Activated CD8-positive, alpha-beta memory T cell treated with anti-CD3 and anti-CD28 coated beads for 1 hour (primary cell): ENCODE measurements at places on chromosomes 2 and 18.

GRCh38 chr2:113234721-113235346 is 43.9 kb downstream of the PAX8 start:
- no peak for DNase-seq

DNA sequence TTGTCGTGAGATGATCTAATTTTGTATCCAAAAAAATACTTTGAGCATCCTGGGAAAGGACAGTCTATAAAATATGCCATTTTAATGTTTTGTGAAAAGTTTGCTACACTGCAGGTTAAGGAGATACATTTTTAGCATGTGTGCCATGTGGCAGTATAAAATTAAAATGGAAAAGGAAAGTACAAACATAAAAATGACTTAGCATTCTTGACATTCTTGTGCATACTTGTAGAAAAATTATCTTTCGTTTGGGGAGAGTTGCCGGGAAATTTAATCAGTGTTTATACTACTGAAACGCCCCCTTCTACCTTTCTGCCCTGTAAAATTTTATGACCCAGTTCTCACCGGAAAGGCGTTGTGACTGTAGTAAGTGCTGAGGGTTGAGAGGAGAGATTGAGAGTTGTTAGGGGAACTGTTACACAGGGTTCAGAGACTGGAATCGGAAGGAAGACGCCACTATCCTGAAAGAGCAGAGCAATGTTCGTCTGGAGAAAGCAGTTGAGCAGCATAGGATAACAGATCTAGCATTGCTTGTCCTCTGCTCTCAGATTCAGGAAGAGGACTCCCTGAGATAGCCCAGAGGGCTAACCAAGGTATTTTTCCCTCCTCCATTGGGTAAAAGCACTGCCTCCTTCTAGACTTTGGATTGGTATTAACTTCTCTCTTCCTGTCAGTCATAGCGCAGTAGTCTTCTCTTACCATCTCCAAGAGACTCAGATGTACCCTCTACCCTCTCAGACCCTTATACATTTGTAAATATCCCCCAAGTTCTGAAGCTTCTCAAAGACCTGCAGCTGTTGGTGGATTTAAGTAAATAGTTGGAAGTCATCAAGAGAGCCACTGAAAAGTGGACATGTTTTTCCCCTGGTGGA is 2.7 kb downstream of the CDH20 start:
- no peak for DNase-seq

DNA sequence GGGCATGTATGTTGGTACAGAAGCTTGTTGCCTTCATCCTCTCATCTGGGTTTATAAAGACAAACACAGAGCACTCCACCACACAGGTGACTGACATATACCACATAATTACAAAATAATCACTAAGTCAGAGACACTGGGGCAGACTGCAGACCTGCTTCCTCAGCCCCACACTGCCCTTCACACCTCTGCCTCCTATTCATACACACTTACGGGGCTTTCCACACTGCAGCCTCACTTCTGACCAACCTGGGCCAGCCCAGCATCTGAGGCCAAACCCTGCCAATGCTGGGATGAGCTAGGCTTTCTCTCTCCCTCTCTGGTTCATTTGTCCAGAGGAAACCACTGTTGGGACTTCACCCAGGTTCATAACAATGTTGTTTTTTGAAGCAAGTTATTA is 4.5 kb downstream of the EMX1 start:
- no peak for DNase-seq

DNA sequence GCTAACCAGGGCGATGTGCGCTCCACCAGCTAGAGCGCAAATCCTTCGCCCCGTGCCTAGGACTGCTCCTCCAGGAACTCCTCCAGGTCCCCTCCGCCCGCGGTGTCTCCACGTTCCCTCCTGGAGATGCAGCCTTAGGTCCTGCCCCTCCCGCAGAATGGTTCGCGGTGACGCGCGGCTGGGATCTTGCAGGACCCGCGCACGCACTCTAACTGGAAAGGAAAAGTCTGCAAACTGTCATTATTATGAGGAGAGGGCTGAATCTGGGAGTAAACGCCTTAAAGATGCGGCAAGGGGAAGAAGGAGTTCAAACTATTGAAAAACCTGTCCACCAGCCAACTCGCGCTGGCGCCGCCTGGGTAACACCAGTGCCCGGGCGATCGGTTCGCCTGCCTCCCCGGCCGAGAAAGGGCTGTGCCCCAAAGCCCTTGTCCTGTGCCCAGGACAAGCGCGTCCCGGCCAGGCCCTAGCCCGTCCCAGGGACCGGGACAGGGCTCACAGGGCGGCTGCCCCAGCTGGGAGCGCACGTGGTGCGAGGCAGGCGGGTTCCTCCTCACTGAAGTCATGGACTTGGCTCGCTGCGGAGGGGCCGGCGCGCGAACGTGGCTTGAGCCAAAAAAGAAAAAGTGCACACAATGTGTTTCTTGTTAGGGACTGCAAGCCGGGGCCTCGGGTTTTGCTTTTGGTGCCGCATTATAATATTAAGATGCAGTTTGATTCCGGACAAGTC is 5.5 kb upstream of the ID2 start:
- no peak for DNase-seq

GRCh38 chr2:223837287-223838061 is at the start of gene AP1S3:
AP1S3 (minus strand) TSS chr2:223837582; CDS start chr2:223837450, 132 bp downstream.
- peak; percentile 34 for DNase-seq
